ENCODE measurements at places on chromosomes 11 and 22.

GRCh38 chr22:39379756-39380730 lies 19.5 kb upstream of the TAB1 start:
- DNase-seq, result no peak

- peak; percentile 64 for DNase-seq
These were observed 1285.5 kb downstream of the TBC1D22A start for GRCh38 chr22:48047722-48048500.

GRCh38 chr22:22877523-22878210 lies 9.9 kb upstream of the IGLL5 start:
- peak; percentile 54 for DNase-seq

DNA sequence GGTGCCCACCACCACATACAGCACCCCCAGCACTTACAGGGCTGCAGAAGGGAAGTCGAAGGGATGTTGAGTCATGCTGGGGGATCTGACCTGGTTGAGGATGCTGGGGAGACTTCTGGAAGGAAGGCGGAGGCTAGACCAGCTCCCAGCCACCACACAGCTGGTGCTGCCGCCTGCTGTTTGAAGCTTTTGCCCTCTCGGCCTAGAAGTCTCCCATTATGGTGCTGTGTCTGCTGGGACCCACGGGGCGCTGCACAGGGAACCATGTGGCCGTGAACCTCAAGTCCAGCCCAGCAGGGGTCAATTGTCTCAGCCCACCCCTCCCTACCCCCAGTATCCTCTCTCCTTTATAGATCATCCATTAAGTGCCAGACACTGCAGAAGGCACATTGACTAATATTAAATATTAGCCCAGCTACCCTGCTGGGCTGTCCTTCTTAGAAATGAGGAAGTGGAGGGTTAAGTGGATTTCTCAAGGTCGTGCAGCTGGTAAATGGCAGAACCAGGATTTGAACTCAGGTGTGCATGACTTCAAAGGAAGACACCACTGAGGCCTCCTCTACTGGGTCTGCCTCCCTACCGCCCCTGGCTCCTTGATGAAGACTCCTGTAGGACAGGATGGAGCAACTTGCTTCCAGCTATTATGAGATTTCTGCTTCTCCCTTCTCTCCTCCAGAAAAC lies 49.7 kb downstream of the CYTH4 start:
- no peak for DNase-seq

DNA sequence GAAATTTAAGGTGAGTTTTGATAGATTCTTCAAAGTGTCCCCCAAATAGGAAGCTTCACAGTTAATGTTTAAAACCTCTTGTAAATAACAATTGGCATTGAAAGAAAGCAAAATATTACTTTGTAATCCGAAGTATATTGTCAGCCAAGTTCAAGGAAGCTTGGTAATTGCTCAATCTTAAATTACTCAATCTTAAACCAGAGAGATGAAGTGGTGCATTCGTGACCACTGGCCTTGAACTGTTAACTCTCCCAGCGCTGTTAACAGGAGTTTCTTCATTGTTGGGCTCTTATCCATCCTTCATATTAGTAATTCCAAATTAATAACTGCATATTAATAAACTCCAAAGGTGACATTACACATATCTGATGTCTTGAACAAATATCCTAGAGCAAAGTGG lies 20.6 kb upstream of the FDX1 start:
- no peak for DNase-seq

GRCh38 chr11:10407055-10407454 lies 48.0 kb upstream of the AMPD3 start:
- DNase-seq, result peak; percentile 64

- DNase-seq, result no peak
These were observed 661.9 kb downstream of the CNTN5 start for GRCh38 chr11:99682646-99683045.

DNA sequence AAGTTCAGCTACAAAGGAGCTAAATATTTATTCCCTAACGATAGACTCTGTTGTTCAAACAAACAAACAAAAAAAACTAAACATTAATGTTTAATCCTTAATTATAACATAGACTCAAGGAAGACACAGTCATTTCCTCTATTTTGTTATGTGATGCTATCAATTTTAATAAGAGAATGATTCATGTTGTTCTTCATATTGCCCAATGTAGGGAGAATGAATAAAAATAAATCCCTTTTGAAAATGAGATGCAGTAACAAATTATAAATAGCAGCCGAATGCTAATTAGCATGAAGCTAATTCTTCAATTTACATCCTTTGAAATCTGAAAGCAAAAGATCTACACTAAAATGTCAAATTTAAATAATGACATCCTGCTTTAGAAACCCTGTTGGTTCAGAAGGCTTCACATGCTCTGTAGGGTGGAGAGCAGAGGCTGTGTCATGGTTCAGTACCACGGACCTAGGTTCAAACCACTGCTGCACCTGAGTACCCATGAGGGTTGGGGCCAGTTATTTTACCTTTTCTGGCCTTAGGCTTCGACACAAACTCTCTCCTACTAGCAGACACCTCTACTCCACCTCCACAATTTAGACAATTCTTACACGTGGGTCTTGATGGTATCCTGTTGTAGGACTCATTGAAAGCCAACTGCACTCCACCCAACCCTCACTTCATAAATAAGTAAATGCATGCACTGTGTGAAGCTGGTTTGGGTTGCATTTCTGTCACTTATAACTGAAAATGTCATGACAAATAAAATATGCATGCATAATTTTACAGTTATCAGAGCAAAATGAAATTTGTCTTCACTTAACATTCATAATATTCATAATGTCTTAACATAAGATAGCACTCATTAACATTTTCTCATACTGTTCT lies 89.0 kb downstream of the RRAS2 start:
- DNase-seq, result no peak

DNA sequence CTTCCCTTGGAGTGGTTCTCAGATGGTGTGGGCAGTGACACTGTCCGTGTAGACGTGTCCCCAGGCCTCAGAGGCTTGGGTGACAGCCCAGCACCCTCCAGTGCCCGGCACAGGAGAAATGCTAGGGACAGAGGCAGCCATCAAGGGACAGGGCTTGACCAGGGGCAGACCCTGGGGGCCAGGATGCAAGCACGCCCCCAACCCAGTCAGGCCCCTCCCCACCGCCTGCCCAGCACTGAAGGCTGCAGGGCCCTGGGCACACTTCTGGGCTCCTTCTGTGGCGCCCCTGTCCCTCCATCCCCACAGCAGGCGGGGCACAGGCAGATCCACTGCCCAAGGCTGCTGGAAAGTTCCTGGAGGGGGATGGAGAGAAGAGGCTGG lies 11.1 kb downstream of the IGF2 start:
- DNase-seq, result no peak

DNA sequence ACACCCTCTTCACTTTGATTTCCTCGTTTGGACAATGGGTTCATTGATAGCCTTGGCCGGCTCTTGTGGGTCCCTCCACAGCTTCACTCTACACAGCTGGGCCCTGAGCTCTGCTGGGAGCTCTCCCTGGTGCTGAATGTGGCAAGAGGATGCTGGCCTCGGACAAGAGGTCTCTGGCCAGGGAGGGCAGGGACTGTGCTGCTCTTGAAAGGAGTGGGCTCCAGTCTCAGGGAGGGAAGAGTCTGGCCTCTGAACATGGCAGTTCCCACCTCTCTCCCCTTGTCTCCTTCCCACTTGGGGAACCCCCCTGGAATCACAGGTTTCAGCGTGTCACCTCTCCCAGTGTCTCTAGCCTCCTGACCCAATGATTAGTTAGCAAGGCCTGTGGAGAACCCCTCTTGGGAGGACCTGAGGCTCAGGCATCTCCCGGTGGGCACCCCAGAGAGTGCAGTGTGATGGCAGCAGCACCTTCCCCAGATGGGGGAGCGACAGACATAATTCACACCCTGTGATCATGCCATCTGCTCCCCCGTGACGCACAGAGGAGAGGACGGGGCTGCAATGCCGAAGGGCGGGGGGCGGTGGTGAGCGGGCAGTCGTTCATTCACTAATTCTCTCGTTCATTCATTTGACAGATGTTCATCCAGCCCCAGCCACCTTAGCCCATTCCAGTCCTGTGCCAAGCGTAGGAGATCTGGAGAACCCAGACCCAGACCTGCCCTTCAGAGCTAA lies 2.8 kb upstream of the CABP7 start:
- DNase-seq, result no peak

- DNase-seq, result no peak
These were observed 20.1 kb upstream of the CHADL start for GRCh38 chr22:41260871-41261270.

DNA sequence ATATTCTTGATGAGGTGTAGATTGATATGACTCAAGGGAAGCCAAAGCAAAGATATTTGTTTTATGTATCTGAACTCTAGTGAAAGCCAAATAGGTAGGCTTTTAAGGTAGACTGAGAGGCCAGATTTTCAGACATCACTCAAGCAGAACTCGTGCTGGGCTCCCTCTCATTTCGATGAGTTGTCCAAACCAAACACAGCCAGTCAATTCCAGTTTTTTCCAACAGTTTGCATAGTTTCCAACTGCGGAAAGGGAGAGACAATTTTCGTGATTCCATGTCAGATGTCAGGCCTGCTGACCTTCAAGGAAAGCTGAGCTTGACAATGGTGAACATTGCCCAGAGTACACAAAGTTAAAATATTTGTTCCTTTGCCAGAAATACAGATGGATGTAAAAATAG lies 110.9 kb upstream of the MPPED2 start:
- DNase-seq, result no peak

DNA sequence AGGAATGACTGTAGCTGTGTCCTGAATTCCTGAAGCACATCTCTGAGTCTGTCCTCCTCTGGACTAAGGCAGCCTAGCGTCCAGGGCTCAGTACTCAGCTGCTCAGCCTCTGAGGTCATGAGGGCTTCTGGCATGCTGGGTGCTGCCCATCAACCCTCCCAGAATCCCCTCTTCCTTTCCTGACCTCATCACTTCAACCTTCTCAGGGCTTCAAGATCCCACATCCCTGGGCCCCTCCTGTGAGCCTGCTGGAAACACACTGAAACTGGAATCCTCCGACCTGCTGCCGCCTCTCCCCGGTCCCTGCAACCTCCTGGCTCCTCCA lies 803 bp downstream of the KRTAP5-8 start:
- no peak for DNase-seq

DNA sequence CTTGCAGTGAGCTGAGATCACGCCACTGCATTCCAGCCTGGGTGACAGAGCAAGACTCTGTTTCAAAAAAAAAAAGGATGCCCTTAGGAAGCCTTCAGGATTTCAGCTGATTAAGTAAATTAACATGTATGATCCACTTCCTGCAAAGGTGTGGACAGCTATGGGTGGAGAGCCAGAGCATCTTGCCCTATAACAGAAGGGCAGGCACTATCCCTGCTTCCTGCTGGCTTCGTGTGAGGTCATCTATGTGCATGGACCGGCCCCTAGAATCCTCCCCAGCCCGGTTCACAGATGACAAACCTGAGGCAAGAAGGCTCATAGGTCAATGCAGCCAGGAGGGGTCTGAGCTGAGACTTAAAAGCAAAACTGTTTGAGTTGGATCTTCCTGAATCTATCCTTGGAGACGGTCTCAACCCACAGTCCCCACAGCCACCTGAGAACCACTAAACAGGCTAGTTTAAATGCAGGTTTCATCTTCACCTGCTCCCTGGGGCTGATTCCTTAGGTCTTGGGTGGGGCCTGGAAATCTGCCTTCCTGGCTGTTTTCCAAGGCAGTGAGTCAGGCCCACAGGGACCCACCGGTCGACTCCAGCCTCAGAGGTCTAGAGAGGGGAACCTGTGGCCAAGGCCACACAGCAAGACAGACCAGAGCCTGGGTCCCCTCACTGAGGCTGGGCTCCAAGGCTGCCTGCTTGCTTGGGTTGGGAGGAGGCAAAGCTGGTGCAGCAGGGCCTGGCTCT lies 55.2 kb upstream of the MPEG1 start:
- DNase-seq, result no peak

- no peak for DNase-seq
These were observed 49.8 kb downstream of the CLMP start for GRCh38 chr11:123145220-123145619.

- no peak for DNase-seq
These were observed 90.0 kb downstream of the DHCR7 start for GRCh38 chr11:71358122-71358728.

- no peak for DNase-seq
These were observed 15.0 kb downstream of the METTL15 start for GRCh38 chr11:28123151-28123581.

- DNase-seq, result no peak
These were observed 61.7 kb downstream of the BRD1 start for GRCh38 chr22:49765951-49766350.

- no peak for DNase-seq
These were observed 66.1 kb upstream of the ARHGAP20 start for GRCh38 chr11:110778343-110778742.

DNA sequence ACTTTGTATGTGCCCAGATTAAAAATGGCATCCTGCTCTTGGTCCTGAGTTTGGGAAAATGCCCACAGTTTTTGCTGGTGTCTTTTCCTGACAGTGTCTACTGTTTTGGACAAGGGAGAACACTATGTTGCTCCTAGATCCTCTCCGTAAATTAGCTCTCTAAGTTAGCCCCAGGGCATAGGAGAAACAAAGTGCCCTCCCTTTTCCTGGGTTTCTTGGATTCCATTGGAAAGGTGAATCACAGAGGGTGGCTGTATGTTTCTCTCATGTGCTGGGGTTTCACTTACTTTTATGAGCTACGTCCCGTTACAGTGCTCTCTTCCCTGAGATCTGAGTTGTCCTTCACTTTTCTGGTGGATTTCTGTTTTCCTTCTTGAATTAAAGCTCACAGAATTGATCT lies 782.8 kb downstream of the CNTN5 start:
- DNase-seq, result no peak

DNA sequence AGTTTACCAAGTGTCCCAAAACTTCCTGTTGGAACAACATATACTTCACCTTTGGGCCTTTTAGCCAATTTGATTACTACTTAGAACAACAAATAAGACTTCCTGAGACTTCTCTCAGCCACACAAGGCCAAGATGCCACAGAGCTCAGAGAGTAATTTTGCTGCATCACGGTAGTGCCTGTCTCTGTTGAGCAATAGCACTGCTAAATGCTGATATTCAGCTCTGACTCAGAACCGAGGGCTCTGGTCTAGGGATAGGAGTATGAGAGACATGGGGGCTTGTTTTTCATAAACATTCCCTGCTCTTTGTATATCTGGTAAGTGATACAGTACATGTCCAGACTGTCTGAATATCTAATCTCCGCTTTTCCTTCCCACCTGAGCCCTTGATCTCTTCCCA lies 260.4 kb upstream of the ARHGAP20 start:
- DNase-seq, result no peak

GRCh38 chr22:45709060-45709739 lies 37.6 kb downstream of the ATXN10 start:
- no peak for DNase-seq

GRCh38 chr11:39690856-39691255 lies 1768.6 kb downstream of the LRRC4C start:
- no peak for DNase-seq

GRCh38 chr22:22903355-22903777 lies 15.8 kb downstream of the IGLL5 start:
- no peak for DNase-seq

GRCh38 chr22:37337204-37337943 lies 55.1 kb downstream of the CYTH4 start:
- no peak for DNase-seq

Measured in vagina (tissue), 2 donors.